ENCODE measurements at places on chromosomes 6 and 20.

DNA sequence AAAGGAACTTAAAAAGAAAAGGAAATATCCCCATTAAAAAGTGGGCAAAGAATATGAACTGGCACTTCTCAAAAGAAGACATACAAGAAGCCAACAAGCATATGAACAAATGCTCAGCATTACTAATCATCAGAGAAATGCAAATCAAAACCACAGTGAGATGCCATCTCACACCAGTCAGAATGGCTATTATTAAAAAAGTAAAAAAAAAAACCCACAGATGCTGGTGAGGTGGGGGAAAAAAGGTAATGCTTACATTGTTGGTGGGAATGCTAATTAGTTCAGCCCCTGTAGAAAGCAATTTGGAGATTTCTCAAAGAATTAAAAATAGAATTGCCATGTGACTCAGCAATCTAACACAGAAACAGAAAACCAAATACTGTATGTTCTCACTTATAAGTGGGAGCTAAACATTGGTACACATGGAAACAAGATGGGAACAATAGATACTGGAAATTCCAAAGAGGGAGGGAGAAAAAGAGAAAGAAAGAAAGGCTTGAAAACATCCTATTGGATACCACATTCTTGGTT lies 437.1 kb downstream of the GRIK2 start:
- DNase-seq: no peak

DNA sequence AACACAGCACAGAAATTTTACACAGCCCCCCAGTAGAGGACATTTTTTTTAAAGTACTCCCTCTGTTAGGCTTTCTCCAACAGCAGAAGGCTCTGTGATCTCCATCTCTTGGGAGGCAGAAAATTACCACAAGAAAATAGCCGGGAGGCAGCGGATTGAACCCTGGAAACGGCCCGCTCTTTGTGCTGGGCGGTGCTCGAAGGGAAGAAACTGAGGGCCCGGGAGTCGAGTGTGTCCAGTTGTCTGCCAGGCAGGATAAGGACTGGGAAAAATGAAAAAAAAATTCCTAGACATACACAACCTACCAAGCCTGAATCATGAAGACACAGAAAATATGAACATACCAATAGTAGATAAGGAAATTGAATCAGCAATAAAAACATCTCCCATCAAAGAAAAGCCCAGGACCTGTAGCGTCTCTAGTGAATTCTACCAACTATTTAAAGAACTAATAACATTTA lies 31.5 kb downstream of the POM121L2 start:
- no peak for DNase-seq

DNA sequence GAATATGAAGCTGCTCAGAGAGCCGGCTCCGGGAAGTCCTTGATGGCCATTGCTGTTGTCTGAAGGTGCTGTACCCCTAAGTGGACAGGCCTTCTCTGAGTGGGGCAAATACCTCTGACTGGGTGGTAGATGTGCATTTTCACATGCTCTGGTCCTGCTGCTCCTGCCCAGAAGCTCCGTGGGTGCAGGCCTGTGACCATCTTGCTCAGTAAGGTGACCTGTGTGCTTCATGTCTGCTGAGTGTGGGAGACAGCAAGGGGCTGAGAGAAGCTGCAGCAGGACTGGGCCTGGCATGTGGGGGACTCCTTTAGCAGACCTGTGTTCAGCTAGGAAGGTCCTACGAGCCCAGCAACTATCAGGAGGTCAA lies 5.0 kb downstream of the SPATA2 start:
- no peak for DNase-seq

DNA sequence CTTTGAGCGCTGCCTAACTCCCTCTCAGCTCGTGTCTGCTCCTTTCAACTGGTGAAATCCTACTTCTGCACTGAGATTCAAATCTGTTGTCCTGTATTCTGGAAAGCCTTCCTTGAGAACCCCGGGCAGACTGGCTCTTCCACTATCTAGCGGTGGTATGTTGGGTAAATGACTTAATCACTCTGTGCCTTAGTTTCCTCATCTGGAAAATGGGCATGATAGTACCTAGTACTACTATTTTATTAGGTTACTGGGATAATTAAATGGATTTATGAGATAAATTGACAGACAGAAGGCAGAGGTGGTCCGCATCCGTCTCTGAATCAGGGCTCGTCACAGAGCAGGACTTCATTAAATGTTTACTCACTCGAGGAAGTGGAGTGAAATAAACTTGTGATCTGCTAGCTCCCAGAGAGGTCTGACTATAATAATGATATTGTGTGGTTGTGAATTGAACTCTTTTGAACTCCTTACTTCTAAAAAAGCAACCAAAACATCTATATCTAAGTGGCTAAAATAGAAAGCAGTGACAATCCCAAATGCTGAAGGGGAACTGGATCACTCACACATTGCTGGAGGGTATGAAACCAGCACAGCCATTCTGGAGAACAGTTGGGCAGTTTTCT lies 26.6 kb downstream of the PPP1R16B start:
- DNase-seq: no peak

- no peak for DNase-seq
Measured at GRCh38 chr6:108074057-108074358, 533 bp downstream of the OSTM1 start.

DNA sequence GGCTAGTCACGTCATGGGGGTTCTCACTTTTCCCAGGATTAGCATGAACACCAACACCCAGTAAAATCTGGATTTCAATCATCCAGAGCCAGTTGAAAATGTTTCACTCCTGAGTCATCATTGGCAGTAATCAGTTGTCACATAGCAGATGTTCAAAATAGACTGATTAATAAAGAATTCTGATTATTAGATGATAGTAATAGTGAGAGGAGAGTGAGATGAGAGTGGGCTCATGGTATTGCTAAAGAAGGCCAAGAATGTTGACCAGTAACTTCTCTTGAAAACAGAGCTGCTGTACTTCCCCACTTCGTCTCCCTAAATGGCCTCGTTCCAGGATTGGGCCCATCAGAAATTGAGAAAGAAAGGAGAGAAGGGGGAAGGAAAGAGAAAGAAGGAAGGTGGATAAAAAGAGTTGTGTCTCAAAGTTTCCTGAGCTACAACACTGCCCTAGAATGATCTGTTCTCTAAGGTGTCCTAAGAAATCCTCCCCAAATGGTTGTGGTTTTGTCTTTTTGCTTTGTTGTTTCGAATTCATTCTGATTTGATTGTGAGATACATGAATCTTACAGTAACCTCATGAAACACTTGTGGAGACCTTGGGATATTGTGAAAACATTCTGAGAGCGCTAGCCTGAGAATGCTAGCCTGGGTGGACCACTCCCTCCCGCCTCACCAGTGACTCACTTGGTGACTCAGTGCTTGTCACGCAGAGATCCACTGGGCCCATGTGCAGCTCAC lies 502.2 kb upstream of the JARID2 start:
- DNase-seq: peak; percentile 70

DNA sequence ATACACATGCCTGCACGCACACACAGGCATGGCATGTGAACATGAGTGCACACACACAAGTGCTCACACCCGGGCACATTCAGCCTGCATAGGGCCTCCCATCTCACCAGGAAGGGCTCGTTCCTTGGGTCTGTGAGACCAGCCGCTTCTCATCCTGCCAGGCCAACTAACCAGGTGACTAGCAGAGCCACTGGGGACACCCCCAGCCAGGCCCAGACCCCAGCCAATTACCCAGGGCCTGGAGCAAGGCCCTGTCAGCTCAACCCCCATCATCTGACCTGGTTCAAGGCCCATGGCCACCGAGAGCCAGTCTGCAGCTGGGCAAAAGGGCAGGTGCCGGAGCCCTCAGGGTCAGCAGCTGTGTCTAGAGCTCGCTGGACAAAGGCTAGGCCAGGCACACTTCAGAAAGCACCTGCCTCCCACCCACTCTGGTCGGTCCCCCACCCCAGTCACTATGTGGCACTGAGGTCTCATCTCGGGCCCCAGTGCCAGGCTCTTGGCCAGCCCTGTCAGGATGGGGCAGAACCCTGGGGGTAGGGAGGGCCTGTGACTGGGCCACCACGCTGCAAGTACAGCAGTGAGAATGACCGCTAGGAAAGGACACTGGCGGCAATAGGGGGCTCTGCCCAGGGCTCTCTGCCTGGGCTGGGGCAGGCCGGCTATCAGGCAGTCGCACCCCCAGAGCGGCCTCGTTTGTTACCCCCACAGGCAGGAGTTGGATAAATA lies 26.8 kb upstream of the MRGBP start:
- DNase-seq: no peak

DNA sequence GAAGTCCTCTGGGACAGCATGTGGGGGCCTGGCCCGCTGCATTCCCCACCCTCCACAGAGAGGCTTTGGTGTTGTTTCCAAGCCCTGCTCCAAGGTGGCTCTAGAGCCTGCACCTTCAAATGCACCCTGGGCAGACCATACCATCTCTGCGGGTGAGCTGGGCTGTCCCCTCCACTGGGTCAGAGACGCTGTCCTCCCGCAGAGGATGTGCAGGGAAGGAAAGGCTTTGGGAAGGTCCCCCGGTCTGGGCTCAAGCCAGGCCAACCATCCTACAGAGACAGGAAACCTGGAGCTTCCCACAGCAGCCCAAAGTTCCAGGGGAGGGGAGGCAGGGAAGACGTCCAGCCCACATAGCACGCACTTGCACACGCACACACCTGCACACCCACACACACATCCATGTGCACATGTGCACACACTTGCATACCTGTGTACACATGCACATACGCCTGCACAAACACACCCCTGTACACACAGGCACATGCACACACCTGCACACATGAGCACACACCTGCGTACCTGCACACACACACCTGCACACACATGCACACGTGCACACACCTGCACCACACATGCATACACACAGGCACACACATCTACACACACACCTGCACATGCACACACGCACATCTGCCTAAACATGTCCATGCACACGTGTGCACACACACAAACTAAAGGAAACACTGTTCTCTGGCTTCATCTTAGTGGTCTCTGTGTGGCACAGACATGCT lies 155.4 kb downstream of the ERMARD start:
- no peak for DNase-seq

- DNase-seq: no peak
Measured at GRCh38 chr20:40978761-40979160, 49.9 kb upstream of the TOP1 start.

GRCh38 chr6:138655828-138656227 lies 117.7 kb upstream of the CCDC28A start:
- DNase-seq: no peak

- DNase-seq: no peak
Measured at GRCh38 chr6:10411971-10412460, 2.9 kb downstream of the TFAP2A start.

DNA sequence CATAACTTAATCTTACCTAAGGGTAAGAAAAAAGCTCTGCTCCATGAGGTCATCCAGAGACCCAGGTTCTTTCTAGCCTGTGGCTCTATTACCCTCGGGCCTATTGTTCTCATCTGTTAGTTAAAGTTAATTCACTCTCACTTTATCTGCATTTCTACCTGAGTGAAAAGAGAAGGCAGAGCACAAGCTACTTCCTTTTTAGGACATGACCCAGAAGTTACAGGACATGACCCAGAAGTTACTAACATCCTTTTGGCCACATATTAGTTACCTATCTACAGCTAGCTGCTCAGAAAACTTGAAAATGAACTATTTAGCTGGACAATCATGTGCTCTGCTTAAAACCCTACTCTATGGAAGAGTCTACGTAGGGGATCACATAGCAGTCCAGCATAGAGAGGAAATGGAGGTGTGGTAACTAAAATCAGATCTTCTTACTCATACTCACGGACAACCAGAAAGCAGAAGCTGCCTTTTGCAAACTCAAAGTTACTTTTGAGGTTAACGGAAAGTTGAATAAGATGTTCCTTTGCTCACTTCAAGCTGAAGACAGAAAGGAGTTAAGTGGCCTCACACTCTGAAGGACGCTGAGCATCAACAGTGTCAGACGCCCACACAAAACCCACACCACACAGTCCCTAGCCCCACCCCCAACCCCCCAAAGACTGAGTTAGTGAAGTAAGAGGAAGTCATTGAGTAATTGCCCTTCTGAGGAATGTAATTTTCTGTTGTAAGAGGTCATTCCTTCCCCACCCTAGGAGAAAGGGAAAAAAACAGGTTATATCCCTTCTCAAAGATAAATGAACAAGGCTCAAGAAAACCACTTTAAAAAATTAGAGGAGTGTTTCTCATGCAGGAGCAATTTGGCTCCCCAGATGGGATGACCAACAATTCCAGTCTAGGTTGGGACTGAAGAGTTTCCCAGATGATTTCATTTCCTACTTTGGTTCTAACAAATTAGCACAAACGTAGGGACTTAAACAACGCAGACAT lies 45.9 kb upstream of the TAB2 start:
- no peak for DNase-seq

DNA sequence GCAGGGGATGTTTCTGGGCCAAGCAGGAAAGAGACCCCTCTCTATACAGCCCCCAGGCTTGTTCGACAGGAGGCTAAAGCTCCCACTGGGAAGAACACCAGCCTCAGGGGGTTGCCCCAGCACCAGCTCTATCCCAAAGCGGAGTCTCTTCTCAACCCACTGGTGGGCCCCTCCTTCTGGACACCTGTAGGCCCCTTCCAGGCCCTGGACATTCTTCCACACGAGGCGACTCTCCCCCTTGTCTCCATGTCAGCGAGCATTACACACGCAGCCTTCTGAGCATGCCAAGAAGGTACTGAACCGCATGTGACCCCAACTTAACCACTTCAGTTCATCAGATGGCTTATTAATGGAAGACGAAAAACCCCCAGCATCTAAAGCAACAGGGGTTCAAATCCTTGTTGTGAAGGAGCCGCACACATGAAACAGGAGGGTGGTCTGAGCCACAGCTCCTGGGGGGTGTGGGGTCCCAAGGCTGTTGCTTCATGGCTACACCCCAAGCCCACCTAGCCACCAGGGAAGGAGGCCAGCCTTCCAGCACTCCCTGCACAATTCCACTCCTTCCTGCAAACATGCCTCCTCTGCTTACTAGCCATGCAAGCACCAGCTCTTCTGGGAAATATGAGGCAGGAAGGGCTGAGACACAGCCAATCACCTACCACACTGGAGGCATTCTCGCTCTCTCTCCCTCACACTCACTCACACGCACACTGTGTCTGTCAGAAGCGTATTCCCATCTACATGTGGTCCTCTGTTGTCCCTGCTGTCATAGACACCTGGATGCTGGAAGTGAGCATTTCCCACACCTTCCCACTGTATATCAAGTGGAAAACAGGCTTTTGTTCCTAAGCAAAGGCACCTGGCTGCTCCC lies 104.5 kb downstream of the NOL4L start:
- DNase-seq: no peak

- no peak for DNase-seq
Measured at GRCh38 chr6:136341967-136342366, 52.3 kb upstream of the BCLAF1 start.

DNA sequence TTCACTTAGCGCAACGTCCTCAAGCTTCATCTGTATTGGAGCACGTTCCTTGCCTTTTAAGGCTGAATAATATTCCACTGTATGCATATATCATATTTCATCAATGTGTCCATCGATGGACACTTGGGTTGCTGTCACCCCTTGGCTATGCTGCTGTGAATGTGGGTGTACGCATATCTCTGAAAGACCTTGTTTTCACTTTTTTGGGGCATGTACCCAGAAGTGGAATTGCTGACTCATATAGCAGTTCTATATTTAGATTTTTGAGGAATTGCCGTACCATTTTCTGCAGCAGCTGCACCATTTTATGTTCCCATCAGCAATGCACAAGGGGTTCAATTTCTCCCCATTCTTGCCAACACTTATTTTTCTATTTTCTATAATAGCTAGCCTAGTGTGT lies 22.8 kb upstream of the SLC23A2 start:
- no peak for DNase-seq

Measured in hematopoietic multipotent progenitor cell treated with erythropoietin and hydrocortisone succinate and interleukin-3 and kit ligand, for 15 days (in vitro differentiated cells).